ENCODE measurements at places on chromosomes 6 and 20.

DNA sequence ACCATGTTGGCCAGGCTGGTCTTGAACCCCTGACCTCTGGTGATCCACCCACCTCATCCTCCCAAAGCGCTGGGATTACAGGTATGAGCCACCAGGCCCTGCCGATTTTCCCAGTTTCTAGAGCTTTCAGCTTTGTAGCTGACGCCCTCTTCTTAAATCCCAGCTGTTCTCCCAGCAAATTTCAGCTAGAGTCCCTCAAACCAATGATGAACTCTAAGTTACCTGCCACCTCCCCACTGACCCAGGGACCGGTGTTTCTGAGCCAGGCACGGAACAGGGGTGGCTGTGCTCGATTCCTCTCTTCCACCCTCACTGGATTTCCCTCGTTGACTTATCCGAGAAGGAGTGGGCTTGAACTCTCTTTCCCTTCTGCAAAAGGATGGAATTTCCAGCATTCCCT is 39.1 kb downstream of the SUN5 start:
- DNase-seq, result no peak

DNA sequence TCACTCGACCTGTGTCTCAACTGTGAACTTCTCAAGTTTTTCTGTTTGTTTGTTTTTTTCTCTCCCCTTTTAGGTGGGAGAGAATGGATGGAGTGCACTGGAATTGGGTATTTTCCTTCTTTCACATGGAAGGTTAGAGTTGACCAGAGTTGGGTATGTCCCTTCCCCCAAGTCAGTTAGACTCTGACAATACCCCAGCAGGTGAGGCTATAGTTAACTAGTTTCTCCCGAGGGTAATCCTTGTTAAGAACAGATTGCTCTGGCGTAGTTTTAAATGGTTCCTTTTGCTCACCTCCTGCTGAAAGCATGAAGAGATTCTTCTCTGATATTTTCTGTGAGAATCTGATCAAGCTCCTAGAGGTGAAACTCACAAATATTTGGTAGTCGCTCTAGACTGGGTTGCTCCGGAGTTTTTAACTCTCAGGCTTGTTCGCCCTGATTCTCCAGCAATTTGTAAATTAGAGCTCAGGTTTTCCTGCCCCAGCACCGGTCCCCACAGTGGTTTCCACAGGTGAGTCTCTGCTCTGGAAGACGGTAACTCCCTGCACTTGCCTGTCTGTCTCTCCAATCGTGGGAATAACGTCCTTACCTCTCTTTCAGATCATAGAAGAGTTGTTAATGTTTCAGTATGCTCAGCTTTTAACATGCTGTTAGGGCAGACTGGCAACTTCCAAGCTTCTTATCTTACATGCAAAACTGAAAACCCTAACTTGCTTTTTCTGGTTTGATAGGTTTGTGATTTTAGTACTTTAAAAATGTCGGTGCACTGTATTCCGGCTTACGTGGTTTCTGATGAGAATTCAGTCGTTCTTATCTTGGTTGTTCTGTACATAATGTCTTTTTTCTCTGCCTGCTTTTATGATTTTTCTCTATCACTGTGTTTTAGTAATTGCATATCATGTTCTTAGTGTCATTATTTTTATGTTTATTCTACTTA is 111.2 kb upstream of the HIVEP1 start:
- no peak for DNase-seq

DNA sequence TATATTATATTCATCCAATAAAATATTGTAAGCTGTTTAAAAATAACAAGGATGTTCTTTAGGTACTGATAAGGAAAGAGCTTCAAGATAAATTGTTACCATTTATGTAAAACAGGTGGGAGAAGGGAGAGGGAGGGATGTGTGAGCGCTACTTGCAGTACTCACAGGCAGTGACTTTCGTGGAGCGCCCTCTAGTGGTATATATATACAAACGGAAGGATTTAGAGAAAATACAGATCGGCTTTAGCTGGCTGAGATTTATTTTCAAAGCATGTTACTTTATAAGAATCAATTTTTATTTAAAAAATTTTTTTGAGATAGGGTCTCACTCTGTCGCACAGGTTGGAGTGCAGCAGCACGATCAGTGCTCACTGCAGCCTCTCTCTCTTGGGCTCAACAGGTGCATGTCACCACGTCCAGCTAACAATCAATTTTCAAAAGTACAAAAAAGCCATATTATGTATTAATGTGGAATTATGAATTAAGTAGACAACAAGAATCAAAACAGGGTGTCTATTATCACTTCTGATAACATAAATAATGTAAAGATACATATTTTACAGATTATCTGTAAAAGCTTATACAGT is 3.3 kb upstream of the MOG start:
- DNase-seq, result peak; percentile 74

- no peak for DNase-seq
Measured at GRCh38 chr6:16972535-16972934, 129.3 kb upstream of the STMND1 start.

DNA sequence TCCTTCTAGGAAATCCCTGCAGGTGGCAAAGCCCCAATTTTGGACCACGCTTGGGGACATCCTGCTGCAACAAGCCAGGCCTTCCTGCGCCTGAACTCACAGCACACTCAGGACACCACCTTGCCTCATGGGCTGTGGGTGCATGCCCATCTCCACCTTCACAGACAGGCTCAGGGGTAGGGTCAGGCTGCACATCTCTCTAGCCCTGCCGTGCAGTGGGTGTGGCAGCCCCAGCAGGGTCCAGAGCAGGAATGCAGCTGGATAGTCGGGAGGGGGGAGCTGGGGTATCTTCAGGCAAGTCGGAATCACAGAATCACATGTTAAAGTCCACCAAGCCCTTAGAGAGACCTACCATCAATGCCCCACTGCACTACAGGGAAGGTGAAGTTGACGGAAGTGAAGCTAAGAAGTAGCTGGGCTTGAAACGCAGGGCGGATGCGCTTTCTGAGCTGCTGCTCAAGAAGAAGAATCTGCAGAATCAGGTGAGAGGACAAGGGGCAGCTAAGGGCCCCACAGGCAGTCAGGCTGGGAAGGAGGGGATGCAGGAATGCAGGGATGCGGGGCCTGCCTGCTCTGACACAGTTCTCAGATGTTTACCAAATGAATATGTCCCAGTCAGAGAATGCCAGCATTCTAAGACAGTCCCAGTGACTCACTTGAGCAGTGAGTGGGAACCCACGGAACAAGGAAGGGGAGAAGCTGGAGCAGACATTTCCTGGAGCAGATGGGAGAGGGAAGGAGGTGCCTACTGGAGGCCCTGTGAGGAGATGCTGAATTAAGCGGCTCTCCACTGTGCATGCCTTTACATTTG is 11.3 kb downstream of the SERPINB6 start:
- peak; percentile 60 for DNase-seq

- no peak for DNase-seq
Measured at GRCh38 chr6:6331946-6332601, 11.6 kb upstream of the F13A1 start.

- DNase-seq, result no peak
Measured at GRCh38 chr6:10441655-10442009, 26.8 kb upstream of the TFAP2A start.

DNA sequence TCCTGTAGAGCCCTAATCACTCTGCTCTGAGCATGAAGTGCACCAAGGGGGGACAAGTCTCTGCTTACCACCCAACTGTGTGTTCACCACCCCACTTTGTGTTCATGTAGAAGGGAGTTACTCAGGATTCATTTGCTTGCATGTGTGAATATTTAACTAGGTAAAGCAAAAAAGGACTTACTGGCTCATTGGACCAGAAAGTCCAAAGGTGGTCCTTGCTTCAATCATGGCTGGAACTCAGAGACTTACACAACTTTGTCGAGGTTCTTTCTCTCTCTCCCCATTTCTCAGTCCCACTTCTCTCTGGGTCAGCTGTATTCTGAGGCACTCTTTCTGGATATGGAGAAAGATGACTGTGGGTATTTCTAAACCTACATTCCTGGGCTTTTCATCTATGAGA is 4.0 kb downstream of the TMEM200A start:
- no peak for DNase-seq

Data from HT-29 (cell line).